ENCODE measurements at places on chromosomes 7 and 10.

- no peak for DNase-seq
These were observed 200.1 kb downstream of the SDHAF3 start for GRCh38 chr7:97317575-97317974.

DNA sequence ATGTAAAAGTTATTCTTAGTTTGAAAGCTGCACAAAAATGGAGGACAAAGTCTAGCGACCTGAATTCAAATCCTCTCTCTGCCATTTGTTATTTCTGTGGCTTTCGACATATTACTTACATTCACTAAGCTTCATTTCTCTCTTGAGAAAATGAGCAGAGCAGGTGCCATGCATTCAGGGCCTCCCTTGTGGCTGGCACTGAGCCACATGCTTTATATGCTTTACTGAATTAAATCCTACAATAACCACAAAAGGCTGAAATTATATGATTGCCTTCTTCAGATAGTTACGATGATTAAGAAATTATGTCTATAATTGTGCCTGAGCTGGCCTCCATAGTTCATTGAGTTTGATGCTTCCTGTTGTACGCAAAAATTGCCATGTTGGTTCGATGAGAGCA is 98.7 kb downstream of the NPSR1 start:
- no peak for DNase-seq

DNA sequence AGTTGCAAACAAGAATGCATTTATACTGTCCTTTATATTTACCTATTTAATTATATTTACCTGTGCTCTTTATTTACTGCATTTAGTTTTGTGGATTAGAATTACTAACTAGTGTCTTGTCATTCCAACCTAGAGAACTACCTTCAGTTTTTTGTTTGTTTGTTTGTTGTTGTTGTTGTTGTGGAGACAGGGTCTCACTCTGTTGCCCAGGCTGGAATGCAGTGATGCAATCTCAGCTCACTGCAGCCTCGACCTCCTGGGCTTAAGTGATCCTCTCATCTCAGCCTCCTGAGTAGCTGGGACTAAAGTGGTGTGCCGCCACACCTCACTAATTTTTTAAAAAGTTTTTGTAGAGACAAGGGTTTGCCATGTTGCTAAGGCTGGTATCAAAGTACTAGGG is 156.4 kb upstream of the AKR1E2 start:
- DNase-seq = no peak

GRCh38 chr10:128468462-128468861 is 342.2 kb upstream of the MKI67 start:
- DNase-seq = no peak

DNA sequence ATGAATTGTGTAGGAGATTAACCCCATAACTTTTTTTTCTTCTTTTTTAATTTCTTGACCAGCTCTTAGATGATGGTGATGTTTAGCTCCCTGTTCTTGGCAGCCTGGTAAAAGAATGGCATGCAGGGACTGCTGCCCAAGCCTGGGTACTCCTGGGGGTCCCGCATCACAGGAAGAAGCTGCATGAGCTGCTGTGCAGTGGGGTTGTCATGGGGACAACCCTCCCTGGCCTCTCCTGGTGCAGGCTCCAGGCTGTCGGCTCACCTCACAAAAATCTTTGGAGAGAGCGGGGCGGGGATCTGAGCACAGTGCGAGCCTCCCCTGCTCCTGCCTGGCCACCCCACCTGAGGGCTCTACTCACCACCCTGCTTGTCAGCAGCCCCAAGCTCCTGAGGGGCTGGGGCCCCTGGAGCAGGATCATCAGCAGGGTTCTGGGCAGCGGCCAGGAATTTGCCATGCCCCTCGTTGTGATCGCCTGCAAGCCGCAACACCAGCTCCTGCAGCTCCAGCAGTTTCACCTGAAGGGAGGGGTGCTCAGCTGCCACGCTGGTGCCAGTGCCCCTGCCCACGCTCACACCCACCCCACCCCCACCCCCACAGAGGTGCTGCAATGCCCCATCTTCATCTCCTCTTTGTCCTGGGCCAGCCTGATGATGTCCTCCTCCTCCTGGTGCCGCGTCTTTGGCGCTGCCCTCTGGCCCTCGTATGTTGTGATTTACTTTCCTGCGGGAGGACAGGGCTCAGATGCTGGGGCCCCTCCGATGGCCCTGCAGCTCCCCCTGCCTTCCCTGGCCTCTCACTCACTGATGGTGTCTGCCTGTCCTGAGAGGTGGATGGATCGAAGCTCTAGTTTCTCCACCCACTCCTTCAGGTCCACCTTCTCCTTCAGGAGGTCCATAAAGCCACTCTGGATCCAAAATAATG is 15.5 kb upstream of the MTPAP start:
- DNase-seq = no peak

DNA sequence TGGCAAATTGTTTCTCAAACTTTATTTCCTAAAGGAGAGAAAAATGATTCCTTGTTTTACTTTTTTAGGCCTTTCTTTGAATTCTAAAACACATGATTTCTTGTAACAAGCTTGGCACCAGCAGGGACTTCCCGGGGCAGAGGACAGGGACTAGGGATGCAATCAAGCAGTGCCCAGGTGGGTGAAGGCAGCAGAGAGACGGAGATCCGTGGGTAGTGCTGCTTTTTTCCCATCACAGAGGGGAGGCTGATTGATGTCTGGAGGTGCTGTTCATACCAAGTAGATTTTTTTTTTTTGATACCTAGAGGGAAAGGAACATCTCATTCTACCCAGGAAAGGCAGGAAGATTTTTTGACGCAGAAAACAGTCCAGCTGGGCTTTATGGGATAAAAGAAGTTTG is 91.9 kb downstream of the FAM171A1 start:
- no peak for DNase-seq

GRCh38 chr10:43295436-43295835 is 28.6 kb upstream of the RASGEF1A start:
- no peak for DNase-seq

- DNase-seq = no peak
These were observed 103.0 kb downstream of the LRRC18 start for GRCh38 chr10:48836605-48837004.

GRCh38 chr10:86992456-86992855 is 24.2 kb downstream of the ADIRF start:
- DNase-seq = no peak

DNA sequence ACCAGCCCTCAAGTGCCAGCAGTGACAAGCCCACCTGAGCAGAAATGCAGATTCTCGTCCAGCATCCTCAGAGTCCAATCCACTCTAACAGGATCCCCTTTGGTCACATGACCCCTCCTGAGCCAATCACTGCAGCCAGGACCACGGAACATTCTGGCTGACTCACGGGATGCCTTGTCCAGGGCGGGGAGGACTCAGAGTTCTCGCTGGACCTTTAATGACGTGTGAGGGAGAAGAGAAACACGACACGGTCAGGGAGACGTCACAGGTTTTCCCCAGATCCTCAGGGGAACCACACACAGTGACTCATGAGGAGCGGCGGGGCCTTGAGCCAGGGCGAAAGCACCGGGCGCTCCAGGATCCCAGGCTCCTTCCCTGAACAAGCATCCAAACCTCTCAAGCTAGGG is 155.7 kb downstream of the PTPRN2 start:
- no peak for DNase-seq

DNA sequence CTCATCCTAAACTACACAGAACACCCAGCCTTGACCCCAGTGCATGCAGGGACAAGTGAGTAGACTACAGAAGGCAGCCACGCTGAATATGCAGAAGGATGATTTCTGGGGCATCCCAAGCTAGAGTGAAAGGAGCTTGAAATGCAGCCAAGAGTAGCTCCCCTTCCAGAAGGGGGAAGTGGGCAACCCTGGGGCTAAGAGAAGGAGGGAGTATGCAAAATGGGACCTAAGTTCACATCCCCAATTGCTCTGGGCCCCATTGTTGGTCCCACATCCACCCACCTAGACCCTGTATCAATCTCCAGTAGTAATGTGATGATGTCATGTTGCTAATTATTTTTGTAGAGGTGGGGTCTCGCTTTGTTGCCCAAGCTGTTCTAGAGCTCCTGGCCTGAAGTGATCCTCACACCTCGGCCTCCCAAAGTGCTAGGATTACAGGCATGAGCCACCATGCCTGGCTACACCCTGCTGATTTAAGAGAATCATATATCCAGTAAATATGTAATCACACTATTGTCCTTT is 5.6 kb upstream of the PSTK start:
- no peak for DNase-seq

- no peak for DNase-seq
These were observed 369.7 kb downstream of the PLXNA4 start for GRCh38 chr7:132206594-132206993.

DNA sequence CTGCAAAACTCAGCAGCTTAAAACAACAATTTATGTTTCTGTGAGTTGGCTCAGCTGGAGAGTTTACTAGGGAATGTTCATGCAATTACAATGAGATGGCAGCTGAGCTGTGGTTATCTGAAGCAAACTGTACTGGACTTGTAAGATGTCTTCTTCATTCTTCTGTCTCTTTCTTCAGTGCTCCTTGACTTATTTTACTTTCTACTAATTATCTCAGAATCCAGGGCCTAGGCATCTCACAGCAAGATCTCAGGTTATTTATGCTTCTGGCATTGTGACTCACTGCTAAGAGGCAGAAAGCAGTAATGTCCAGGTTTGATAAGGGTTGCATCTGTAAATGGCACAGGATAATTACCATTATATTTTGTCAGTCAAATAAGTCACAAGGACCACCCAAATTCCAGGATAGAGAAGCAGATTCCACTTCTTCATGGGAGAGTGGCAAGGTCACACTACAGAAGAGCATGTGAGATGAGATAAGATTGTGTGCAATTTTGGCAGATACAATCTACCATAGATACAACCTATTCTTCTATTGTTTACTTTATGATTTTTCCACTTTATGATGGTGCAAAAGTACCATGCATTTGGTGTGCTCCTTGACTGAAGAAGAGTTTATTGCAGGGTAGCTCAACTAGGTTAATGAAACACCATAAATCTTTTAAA is 16.8 kb downstream of the VIM start:
- no peak for DNase-seq

DNA sequence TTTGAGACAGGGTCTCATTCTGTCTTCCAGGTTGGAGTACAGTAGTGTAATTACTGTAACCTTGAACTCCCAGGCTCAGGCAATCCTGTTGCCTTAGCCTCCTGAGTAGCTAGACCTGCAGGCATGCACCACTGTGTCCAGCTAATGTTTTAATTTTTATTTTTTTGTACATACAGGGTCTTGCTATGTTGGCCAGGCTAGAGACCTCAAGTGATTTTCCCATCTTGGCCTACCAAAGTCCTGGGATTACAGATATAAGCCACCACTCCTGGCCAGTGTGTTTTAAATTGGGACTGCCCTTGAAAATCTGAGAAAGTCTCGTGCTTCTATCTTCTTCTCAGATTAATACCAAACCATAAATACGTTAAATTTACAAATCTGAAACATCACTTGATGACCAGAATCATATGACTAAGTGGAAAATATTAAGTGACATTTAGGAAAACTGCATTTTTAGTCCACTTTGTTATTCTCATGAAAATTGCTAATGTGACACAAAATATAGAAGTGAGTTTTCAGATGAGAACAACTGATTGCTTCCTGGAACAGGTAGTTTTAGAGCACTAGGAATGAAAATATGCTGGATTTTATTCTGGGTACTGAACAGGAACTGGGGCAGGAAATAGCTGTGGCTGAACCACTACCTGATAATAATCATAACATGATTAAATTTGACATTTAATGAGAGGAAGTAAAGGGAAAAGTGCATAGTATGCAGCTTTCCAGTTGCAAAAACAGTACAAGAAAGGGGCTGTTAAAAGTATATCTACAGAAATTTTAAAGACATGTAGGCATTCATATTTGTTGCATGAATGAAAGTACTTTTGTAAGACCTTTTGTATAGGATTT is 4.2 kb downstream of the PHTF2 start:
- DNase-seq = no peak

DNA sequence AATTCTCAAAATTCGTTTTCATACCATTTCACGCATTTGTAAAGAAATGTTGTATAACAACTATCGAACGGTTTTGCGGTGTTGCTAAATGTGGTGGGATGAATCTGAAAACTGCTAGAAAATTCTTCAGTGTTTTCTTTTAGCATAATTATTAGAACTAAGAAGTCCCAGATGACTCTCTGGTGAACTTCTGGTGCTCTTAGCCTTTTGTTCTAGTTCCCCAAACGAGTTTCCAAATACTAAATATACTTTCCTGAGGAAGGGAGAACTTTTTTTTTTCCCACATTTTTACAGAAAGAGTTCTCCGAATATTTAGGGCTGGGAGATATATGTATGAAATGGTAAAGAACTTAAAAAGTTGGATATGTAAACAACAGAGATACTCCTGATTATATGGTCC is 82.5 kb downstream of the ICA1 start:
- DNase-seq = no peak

- DNase-seq = no peak
These were observed 40.4 kb downstream of the HACD1 start for GRCh38 chr10:17576768-17577167.

DNA sequence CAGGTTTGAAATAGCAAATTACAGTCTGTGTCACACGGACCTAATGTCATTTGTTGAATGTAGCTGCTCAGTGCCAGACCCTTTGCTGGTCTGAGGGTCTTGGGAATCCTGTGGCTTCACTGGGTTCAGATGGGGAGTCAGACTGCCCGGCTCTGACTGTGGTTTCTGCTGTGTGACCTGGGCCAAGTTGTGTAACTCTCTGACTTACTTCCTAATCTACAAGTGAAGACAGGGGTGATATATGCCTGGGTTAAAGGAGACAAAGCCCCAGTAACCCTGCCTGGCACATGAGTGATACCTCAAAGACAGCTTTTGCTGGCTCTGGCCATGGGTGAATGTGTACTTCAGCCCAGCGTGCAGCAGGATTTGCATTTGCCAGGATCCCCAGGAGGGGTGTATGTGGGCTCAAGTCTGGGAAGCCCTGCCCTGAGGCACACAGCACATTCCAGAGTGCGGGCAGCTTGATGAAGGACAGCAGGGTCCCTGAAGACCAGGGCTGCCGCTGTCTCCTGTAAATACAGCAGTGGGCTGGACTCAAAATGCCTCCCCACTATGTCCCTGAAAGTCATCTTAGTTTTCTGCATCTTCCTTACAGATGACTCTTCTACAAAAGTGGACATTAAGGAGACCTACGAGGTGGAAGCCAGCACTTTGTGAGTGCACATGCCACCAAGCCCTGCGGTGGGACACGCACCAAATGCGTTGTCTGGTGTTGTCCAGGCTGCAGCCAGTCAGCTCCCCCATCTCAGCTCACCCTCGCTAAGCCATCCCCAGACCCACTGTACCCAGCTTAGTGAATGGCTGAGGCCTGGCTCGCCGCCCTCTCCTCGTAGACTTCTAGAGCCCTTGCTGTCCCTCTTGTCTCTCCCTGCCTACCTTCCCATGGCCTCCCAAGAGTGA is 16.4 kb downstream of the NACAD start:
- no peak for DNase-seq

DNA sequence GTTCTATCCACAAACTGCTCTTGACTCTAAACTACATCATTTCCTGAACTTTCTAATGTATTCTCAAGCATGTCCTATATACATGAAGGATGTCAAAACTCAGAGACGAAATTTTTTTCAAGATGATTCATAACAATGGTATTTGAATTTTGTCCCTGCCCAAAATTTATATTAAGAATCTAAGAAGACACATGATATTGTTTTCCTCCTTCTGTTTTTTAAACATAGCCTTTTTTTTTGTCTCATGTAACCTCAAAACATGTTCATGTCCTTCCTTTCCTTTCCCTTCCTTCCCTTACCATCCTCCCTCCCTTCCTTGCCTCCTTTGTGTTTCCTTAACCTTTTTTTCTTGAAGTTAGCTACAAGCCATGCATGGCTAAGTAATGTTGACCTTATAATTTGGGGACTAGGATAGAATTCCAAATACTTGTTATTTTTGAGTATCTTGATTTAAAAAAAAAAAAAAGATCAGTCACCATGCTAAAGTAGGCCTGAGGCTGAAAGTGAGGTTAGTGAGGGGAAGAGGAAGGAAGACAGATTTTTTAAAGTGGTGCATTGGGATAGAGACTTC is 163.0 kb downstream of the SUGCT start:
- DNase-seq = no peak

Data from iPS DF 6.9 (cell line).